Muscle of back (tissue), 13 donors: ENCODE measurements at places on chromosomes 2 and 18.

- no peak for DNase-seq
These were observed 22.2 kb upstream of the TTC39C start for GRCh38 chr18:23992089-23992940.

GRCh38 chr2:46332686-46333281 lies 35.6 kb downstream of the EPAS1 start:
- no peak for DNase-seq

GRCh38 chr2:121165038-121165542 lies 119.9 kb downstream of the TFCP2L1 start:
- DNase-seq = no peak

DNA sequence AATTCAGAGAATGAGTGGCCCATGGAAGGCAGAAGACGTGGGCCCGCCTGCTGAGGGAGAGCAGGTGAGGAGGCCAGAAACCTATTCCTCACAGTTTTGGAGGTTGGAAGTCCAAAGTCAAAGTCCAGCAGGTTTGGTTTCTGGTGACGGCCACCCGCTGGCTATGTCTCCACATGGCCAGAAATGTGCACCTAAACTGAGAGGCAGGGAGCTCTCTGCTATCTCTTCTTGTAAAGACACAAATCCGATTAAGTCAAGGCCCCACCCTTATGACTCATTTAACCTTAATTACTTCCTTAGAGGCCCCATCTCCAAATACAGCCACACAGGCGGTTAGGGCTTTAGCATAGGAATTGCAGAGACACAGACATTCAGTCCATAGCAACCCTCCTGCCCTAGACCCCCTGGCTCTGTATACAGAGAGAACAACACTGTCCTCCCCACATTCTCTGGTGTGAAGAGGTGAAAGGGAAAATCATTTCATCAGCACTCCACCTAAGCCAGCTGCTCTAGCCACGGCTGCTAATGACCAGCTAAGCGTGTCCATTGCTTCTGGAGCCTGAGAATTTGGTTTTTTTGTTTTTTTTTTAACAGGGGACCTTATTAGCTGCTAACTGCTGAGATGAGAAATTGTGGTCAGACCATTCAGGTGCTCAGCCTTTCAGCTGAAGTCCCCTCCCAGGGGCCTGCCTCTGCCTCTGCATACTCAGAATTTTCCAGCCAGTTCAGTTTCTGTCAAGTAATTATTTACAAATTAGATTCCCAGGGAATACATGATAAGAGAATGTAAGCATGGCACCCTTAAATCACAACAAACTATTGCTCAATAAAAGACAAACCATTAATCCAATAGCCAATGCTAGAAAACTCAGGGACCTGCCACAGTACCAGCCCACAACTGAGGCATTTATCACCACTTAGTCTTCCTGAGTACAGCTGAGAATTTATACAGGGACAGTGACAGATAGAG lies 368.7 kb upstream of the ID2 start:
- no peak for DNase-seq

GRCh38 chr2:74828543-74828942 lies 5.4 kb upstream of the HK2 start:
- DNase-seq = no peak

- no peak for DNase-seq
These were observed 324.4 kb upstream of the CELF4 start for GRCh38 chr18:37889963-37890362.

GRCh38 chr18:57640236-57640635 lies 18.6 kb upstream of the NARS1 start:
- DNase-seq = no peak

- DNase-seq = no peak
These were observed 96.4 kb downstream of the ITGB1BP1 start for GRCh38 chr2:9326975-9327374.

- DNase-seq = no peak
These were observed 244.7 kb downstream of the NBAS start for GRCh38 chr2:15316370-15316814.
